ENCODE measurements at places on chromosomes 4 and X. TPM values are rescaled to one million over a fixed set of nuclear protein-coding genes. Genes with fewer than 3 reads are reported as not detected.

SPACA5 gene
- not detected for total RNA-seq

DNA sequence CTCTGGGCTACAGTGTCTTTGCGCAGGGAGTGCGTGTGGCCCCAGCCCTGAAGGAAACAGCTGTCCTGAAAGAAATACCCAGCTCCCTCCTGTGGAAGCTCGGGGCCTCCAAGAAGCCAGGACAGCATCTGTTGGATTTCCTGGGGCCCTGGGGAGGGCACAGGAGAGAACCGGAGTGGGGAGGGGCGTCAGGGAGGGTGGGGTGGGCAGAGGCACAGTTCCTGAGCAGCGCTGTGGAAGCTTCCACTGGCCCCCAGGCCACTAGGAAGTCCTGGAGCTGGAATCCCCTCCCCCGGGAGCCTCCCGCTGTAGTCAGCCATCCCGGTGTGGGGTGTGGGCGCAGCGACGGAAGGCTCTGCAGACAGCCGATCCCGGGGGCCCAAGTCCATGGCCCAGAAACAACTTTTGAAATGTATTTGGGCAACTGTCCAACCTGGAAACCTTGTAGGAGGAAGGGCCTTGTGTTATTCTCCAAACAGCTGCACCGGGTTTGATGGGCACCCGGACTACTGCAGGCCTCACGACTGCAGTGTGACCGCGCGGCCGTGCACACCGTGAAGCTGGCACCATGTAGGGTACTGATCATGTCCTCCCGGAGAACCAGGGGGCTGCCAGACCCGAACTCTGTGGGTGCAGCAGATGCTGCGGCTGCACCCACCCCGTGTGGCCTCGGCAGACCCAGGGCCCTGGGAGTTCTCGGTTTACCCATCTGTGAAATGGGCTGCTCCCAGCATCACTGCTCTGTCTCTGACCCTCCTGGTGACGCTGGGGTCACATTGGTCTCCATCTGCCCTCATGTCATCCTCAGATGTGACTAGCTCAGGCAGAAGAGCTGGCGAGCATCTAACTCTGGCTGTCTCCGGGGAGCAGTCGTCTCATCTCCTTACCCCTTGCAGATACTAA is 68.5 kb upstream of the HMX1 start:
- no peak for DNase-seq

DNA sequence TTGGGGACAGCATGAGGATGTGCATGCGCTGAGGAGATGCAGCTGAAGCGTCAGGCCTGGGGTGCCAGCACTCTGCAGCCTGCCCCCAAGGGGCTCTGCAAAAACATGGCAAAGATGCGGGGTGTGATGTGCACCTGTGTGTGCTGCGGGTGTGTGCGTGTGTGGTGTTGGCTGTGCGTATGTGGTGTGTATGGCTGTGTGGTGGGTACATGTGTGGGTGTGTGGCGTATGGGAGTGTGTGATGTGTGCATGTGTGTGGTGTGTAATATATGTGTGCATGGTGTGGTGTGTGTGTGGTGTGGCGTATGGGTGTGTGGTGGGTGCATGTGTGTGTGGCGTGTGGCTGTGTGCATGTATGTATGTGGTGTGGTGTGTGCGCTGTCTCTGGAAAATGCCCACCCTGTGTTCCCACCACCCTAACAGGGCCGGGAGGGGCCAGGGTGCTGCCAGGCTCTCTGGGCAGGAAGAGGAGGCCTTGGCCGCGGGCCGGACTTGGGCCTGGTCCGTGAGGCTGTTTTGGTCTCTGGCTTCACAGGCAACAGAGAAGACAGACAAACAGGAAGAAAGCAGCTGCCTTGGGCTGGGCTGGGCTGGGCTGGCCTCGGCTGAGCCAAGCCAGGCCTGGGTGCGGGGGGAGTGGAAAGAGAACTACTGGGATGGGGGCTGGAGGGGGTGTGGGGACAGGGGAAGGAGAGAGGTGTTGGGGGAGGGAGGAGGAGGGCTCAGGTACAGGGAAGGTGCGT is 1.1 kb upstream of the AVPR2 start:
- DNase-seq: no peak

ASB11 gene
- not detected for total RNA-seq

TEX11 gene
- total RNA-seq: not detected

GRCh38 chrX:53081925-53082772 is at the start of gene TSPYL2:
Gene TSPYL2 (plus strand): TSS chrX:53082367. CDS start chrX:53082499, 132 bp downstream.
- peak; percentile 97 for DNase-seq

DNA sequence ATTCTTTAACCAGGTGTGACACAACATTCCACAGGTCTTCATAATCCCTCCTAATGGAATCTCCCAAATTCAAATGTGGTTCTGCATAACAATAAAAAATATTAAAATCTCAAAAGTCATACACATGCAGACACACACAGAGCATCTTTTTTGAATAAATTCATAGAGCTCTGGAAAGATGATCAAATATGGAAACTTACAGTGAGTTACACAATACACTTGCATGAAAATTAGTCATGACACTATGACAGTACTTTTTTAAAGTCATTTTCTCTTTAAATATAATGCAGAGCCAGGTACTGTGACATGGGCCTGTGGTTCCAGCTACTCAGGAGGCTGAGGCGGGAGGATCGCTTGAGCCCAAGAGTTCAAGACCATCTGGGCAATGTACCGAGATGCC is 38.9 kb downstream of the DDX60L start:
- no peak for DNase-seq

DNA sequence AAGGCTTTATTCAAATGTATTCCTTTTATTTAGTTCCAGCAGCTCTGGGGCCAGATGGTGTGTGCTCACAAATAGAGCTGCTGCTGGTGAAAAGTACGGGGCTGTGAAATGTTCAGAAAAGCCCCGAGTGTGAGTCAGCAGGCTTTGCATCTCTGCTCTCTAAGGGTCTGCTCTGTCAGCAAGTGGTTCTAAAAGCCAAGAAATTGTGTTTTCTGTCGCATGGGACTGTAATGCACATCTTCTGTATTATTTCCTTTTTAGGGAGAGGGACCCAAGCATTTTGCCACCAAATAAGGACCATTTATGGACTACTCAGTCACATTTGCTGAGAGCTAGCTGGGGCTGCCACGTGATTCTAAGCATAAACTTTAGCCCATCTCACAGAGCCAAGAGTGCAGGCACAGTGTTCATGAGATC is 82.9 kb upstream of the NHS start:
- DNase-seq: no peak

DNA sequence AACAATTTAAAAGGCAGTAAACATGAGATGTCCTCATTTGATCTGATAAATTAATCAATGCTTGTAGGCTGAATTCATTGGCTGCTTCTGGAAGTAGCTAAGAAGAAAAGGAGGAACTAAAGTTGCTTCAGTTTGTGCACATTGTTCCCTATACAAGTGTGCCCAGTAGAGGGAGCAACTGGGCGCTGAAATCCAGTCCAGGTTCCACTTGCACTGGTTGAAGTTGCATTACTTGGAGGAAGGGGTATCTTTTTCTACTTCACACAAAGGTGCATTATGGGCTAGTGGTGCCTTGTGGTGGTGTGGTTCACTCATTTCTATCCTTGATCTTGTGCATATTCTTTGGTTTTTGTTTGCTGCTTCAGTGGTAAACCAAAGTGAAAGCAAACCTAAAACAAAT is 67.9 kb upstream of the SOX3 start:
- DNase-seq: no peak

GRCh38 chrX:38881727-38882126 is 80.5 kb downstream of the MID1IP1 start:
- DNase-seq: no peak

All from chondrocyte (in vitro differentiated cells).